ENCODE measurements at places on chromosomes 3 and 15.

GRCh38 chr3:100170486-100170885 lies 56.2 kb upstream of the FILIP1L start:
- DNase-seq = no peak

- no peak for DNase-seq
Measured at GRCh38 chr3:15273227-15273626, 59.2 kb downstream of the SH3BP5 start.

DNA sequence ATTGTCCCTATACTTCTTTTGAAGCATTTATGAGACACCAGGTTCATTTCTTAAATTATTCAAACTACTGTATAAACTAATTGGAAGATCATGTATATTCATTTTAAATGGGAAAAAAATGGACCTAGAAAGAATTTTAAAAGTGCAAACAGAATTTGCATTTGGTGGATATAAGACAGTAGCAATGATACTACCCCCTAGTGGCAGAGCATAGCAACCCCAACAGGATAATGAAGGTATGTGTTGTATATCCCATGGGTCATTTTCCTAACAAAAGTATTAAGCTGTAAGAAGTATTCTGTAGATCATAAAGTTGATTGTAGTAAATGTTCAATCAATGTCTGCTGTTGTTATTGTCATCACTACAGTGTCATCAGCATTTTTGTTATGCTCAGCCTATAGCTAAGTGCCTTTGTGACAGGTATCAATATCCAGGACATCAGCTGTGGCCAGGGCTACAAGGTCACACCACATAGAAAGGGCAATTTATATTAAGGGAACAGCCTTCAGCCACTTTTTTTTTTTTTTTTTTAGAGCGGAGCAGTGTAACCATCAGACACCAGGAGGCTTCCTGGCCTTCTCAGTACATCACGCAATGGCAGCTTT lies 175.8 kb downstream of the FOXB1 start:
- DNase-seq = peak; percentile 54

GRCh38 chr3:185341616-185342458 lies 21.1 kb upstream of the MAP3K13 start:
- DNase-seq = no peak

DNA sequence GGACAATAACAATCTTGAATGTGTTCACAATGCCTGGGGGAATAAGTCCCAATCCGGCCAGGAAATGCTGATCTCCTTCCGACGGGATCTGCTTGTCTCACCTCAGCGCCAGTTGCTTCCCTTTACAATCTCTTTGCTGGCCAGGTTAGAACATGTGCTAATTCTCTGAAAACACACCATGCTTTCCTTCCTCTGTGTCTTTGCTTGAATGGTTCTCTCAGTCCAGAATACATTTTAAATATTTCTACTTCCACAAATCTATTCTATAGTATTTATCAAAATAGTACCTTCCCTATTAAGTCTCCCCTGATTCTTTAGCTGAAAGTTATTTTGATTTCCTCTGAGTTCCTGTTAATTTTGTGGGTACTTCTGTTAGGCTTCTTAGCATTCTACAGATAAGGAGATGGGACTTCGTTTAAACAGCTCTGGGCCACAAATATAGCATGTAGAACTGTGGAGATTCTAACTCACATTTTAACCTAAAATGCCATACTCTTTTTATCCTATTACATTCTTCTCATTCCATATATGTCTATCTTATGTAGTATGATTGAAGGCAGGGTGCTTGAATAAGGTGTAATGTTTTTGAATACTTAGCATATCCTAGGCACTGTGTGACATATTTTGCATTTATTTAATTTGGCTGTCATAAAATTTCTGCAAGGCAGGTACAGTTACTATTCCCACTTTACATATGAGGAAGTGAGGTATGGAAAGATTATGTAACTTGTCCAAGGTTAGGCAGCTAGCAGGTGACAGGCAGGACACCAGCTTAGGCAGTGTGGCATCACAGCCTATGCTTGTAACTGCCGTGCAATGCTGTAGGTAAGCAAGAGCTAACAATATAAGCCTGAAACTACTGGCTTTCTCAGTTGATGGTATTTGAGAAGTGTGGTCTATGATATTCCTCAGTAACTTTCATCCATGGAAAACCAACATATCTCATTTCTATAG lies 299.8 kb downstream of the LPP start:
- DNase-seq = no peak

- no peak for DNase-seq
Measured at GRCh38 chr3:39448506-39449233, 18.8 kb upstream of the MOBP start.

DNA sequence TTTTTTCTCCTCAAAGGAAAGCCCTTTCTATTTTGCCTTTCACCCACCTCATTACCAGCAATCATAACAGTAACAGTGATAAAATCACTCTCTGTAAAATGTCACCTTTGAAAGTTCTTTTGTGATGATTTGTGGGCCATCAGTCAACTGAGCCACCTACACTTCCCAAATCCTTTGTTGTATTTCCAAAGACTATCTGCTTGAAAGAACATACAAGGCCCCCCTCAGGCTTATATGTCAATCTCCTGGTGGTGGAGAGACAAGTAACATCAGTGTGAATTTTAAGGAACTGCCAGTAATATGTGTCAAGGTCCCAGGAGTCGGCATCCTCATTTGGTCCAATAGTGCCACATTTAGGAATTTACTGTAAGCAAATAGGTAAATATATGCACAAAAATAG lies 161.1 kb upstream of the EOMES start:
- no peak for DNase-seq

- no peak for DNase-seq
Measured at GRCh38 chr3:99418209-99418635, 220.2 kb upstream of the COL8A1 start.

- DNase-seq = no peak
Measured at GRCh38 chr3:126417981-126418530, 23.3 kb downstream of the CFAP100 start.
